NCI-H187 (cell line): ENCODE measurements at places on chromosomes 2 and 18.

- no peak for DNase-seq
Measured at GRCh38 chr2:235776531-235776930, 282.7 kb downstream of the AGAP1 start.

DNA sequence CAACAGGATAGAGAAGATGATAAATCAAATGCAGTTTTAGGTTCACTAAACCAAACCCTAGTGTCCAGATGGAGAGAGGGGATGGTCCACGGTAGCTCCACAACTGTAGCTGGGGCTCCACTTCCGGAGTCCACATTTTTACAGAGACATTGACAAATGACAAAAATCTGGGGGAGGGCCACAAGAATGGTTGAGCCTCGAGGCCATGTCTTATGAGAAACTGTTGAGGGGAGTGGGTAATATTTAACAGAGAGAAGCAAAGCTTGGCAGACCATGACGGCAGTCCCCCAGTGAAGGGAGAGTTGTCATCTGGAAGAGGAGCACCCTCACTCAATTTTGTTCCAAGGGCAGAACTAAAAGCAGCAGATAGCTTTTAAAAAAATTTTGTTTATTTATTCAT lies 17.6 kb upstream of the EPHA4 start:
- DNase-seq, result no peak

- no peak for DNase-seq
Measured at GRCh38 chr18:69580107-69580506, 179.4 kb downstream of the DOK6 start.

- no peak for DNase-seq
Measured at GRCh38 chr2:181046833-181047232, 66.4 kb downstream of the UBE2E3 start.

DNA sequence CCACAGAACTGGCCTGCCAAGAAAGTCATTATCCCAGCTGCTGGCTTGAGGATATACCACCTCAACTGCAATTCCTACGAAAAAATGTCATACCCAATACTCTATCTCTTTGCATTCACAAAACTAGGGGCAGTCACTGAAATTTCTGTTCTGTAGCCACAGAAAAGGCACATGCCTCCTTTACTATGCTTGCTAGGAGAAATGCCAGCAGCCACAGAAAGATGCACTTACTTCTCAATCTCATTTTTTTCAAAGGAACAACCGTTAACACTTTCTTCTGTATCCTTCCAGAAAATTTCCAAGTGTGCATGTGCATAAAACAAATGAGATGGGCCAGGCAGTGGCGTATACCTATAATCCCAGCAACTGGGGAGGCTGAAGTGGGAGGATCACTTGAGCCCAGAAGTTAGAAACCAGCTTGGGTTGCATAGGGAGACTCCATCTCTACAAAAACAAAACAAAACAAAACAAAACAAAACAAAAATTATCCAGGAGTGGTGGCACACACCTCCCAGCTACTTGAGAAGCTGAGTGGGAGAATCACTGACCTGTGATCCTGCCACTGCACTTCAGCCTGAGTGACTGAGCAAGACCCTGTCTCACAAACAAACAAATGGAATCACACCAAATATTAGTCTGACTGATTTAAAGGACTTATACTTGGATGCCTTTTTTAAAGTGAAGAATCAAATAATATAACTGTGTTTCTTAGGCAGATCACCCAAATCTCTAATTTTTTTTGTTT lies 22.4 kb upstream of the PUM2 start:
- DNase-seq, result no peak

- no peak for DNase-seq
Measured at GRCh38 chr2:202023904-202024266, 9.8 kb upstream of the FZD7 start.

DNA sequence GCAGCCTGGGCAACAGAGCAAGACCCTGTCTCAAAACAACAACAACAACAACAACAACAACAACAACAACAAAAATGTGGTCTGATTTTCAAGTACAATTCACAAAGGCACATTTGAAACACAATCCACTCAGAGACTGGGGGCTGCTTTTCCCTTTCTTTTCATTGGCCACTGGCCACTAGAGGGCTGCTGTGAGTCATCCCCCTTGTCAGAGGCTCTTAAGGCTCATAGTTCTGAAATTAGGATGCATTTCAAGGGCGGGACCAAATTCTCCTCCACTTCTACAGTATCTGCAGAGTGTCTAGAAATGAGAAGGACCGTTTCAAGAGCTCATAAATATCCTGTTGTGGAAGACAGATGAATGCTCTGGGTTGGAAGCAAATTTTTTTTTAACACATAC lies 285.4 kb downstream of the NRXN1 start:
- peak; percentile 79 for DNase-seq

DNA sequence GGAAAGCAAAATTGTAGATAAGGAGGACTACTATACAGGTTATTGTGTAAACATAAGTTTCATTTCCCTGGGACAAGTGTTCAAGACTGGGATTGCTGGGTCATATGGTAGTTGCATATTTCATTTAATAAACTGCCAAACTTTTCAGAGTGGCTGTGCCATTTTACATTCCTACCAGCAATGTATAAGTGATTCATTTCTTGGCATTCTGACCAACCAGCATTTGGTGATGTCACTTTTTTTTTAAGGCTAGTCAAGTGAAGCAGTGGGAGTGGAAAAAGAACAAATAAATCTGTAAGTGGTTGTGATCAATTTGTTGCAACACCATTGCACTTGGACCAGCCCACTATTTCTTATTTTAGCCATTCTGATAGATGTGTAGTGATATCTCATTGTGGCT lies 5.2 kb upstream of the CHCHD5 start:
- no peak for DNase-seq

GRCh38 chr2:103788389-103788788 lies 1026.6 kb downstream of the TMEM182 start:
- DNase-seq, result no peak

GRCh38 chr18:22860807-22861206 lies 72.3 kb upstream of the RBBP8 start:
- no peak for DNase-seq

- DNase-seq, result no peak
Measured at GRCh38 chr2:86631846-86632485, 8.3 kb upstream of the RNF103 start.

- DNase-seq, result no peak
Measured at GRCh38 chr2:145789636-145790035, 1269.7 kb upstream of the ZEB2 start.

- no peak for DNase-seq
Measured at GRCh38 chr2:239791526-239792404, 233.4 kb downstream of the NDUFA10 start.

- no peak for DNase-seq
Measured at GRCh38 chr2:234305846-234306245, 191.0 kb downstream of the ARL4C start.

DNA sequence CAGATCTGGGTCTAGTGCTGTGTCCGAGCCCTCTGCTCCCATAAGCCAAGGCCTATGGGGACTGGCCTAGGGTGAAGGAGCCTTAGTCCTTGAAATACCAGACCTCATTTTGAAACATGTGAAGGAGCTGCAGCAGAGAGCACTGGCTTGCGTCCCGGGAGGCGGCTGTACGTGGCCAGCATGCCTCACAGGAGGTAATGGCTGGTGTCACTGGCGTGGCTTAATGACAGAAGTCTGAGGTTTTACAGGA lies 72.7 kb upstream of the OTOS start:
- DNase-seq, result no peak

DNA sequence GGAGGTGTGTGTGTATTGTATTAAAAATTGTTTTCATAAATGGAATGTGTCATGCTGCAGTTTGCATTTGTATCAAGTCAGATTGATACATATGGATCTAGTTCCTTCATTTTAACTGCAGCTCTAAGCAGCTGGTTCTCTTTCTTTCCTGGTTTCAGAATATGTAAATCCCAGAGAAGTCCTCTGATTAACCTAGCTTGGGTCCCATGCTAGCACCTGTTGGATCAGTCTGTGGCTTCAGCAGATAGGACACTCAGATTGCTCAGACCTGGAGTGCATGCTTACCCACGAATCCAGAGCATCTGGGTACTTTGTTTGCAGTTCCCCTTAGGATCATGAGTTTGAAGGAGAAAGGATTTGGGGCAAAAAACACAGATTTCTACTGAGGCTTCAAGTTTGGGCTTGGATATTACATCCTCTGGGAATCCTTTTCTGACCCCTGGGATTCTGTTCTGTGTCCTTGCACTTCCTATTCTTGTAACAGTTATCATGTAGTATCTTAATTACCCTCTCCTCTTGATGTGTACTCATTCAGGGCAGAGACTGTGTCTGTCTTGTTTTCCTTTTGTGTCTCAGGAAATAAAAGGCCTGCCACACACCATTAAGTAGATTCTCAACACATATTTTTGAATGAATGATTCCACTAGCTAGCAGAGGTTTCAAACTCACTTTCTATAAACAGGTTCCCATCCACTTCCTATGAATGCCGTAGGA lies 142.1 kb downstream of the PHLPP1 start:
- no peak for DNase-seq

DNA sequence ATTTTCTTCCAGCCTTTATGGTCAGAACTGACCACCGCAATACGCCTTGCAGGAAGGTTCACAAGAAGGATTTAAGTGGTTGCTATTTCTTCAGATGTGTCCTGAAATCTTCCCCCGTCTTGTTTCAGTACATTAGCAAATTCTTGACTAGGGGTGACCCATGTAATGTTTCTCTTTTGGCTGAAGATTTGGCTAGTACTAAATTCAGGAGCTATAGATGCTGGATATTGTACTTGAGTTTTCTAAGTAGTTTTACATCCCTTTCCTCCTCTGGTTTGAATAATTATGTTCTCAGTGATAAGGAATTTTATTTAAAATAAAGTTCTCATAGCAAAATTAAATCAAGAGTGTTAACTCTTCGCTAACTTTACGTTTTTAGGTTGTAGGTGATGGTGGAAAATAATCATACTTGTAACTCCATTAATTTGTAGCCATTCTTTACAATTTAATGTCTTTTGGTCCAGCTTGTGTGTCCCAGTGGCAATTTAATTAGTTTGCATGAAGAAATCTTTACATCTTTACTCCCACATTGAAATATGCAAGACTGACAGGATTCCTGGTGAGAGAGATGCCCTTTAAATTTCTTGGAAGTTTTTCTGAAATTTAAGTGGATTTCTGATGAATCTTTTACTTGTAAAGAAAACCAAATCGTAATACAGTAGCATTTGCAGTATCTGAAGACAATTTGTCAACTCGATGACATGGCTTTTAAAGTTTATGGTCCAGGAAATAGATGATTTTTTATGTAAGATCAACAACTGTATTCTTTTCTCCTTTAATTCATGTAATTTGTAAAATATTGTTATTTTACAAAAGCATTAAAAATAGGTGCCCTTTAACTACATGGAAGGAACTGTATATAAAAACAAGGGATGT lies 2.8 kb downstream of the PHLPP1 start:
- no peak for DNase-seq

DNA sequence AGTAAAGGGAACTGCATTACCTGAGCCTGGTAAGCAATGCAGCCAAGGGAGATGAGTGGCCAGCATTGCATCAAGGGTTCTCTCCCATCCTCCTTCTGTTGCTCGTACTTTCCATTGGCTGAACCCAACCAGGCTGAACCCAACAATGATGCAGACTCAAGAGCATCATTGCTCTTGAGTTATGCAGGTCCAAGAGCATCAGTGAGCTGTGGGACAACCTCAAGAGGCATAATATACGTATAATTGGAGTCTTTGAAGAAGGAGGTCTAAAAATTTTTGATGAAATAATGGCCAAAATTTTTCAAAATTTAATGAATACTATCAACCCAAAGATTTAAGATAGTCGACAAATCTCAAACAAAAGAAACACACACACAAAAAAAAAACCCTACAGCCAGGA lies 213.0 kb downstream of the RNF152 start:
- DNase-seq, result no peak

DNA sequence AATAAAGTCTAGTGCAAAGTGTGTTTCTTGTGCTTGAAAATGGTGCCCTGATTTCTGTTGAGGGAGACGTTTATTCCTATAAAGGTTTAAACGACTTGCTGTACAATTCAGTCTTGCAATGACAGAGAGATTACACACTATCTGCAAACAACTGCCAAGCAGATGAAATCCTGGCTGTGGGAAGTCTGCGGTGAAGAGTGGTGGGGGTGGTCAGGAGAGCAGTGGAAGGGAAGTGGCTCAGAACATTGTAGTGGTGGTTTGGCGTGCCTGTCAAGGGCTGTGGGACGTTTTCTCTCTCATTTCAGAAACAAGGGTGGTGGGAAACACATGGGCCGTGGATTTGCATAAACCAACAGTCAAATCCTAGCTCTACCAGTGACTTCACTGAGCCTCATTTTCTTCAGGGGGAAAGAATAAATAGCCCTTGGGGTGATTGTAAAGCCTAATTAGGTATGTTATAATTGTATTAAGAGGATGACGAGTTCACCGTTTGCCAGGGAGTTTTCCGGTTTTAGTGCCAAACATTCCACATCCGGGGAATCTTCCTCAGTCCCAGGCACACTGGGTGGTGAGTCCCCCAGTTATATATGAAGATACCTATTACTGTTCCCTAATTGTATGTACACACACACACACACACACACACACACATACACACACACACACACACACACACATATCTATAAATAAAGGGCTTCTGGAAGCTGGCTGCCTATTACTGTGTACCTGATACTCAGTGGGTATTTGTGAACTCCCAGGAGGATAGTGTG lies 115.0 kb downstream of the SPTBN1 start:
- DNase-seq, result no peak

- no peak for DNase-seq
Measured at GRCh38 chr18:42850174-42851083, 265.1 kb downstream of the RIT2 start.

GRCh38 chr18:77063260-77063659 lies 69.3 kb downstream of the MBP start:
- DNase-seq, result no peak
